Natural killer cell treated with Interleukin-12 subunit alpha and Interleukin-12 subunit beta and Interleukin-15 and Interleukin-18, amount 100 ng/mL, for 72 hours (primary cell): ENCODE measurements at places on chromosomes 11 and 22. TPM values are rescaled to one million over a fixed set of nuclear protein-coding genes. Genes with fewer than 3 reads are reported as not detected.

Gene DKK3
- total RNA-seq: not detected

- DNase-seq: no peak
Measured at GRCh38 chr11:68372625-68373024, 60.2 kb downstream of the LRP5 start.

Gene P4HA3
- not detected for total RNA-seq

GRCh38 chr11:71428861-71429435, 19.2 kb downstream of the DHCR7 start:
- DNase-seq: no peak
